Activated T-helper 9 cell treated with anti-CD3 and anti-CD28 coated beads, Interleukin-2, amount 50 U/mL, for 16 hours (primary cell): ENCODE measurements at places on chromosomes 3 and 15.

- no peak for DNase-seq
These were observed 10.3 kb downstream of the CHP1 start for GRCh38 chr15:41241221-41241964.

- DNase-seq = no peak
These were observed 467.8 kb upstream of the CBLB start for GRCh38 chr3:106336619-106337018.

- no peak for DNase-seq
These were observed 48.1 kb upstream of the GK5 start for GRCh38 chr3:142273501-142273900.

- no peak for DNase-seq
These were observed 146.3 kb downstream of the TMCO5A start for GRCh38 chr15:38080651-38081275.

DNA sequence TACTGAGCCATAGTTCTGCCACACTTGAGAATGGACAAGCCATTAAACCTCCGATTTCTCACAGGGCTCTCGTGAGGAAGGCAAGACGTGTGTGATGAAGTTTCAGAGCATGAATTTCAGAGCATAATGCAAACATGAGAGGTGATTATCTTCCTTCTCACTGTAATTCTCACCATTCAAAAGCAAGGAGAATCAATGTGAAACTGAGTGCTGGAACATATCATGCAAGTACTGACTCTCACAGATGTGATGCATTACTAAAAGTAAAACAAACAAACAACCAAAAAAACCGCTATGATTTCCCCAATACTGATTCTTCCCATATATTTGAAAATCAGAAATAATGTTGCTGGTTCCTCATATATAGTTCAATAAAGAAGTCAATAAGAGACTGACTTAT lies 23.7 kb downstream of the P3H2 start:
- DNase-seq = no peak

DNA sequence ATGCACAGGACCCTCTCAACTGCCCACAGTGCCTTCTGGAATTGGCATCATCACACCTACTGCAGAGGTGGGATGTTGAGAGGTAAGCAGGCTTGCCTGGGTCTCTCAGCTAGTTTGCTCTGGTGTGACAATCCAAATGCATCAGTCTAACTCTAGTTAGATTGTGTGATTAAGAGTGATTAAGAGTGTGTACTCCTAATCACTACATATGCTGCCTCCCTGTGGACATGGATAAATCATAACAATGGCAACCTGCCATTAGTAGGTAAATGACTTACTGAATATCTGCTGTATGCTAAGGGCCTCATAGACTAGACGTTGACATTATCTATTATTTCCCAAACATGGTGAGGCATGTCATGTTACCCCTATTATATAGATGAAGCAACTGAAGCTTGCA lies 342.1 kb downstream of the OCA2 start:
- DNase-seq = no peak

DNA sequence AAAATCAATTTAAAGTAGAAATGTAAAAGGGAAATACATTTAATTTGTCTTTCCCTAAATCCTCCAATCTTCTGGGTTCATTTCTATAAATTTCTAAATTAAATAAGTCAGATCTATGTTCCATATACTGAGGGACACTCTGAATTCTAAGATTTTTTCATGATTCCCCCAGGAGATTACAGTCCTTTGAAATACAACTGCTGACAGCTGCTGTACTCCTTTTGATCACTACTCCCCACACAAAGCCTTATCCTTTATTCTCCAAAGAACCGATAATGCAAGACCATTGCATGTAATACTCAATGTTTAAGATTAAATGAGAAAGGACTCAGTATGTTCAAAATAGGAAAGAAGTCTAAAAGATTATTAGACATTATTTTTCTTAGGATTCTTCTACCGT lies 865.7 kb downstream of the EPHA3 start:
- no peak for DNase-seq

GRCh38 chr15:85475711-85476110 lies 95.3 kb downstream of the AKAP13 start:
- no peak for DNase-seq

DNA sequence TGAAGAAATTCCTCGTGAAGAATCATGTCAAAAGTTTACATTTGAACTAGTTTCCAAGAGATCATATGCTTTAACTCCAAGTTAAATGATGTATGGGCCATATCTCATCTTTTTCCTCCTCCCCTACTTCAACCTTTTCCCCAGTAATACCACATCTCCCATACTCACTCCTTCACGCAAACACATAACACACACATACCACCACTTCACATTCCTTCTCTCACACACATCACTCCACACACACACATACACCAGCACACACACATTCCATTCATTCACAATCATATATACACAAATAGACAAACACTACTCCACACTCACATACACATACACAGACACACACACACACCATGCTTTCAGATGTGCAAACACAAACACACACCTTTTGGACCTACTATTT lies 769.0 kb upstream of the NR2F2 start:
- DNase-seq = no peak

GRCh38 chr3:59418836-59419235 lies 369.0 kb upstream of the CFAP20DC start:
- no peak for DNase-seq
